Smooth muscle cell of trachea (primary cell): ENCODE measurements at places on chromosomes 2 and 18. TPM values are rescaled to one million over a fixed set of nuclear protein-coding genes. Genes with fewer than 3 reads are reported as not detected.

The ASIC4 gene
- 0.15 and 0.50 TPM in 2 replicates for total RNA-seq

The CMPK2 gene
- 0.50 and 0.58 TPM in 2 replicates for total RNA-seq

The STON1 gene
- total RNA-seq = 14.4 and 16.4 TPM in 2 replicates

The CRYGD gene
- total RNA-seq = not detected in 2 replicates

The GNLY gene
- not detected in 2 replicates for total RNA-seq

The MC4R gene
- total RNA-seq = not detected in 2 replicates

The PLB1 gene
- 2.0 and 3.8 TPM in 2 replicates for total RNA-seq

The NR4A2 gene
- 0.15 and 0.33 TPM in 2 replicates for total RNA-seq

The CFAP65 gene
- under 0.01 TPM in 1 of 2 replicates, not detected in the other for total RNA-seq

The EPB41L3 gene
- total RNA-seq = 56.6 and 74.3 TPM in 2 replicates
